Renal pelvis (tissue), 12 donors: ENCODE measurements at places on chromosomes 12 and 14. TPM values are rescaled to one million over a fixed set of nuclear protein-coding genes. Genes with fewer than 3 reads are reported as not detected.

KLRK1 gene
- polyA plus RNA-seq: 0.53 TPM

SRRM4 gene
- polyA plus RNA-seq: 0.04 TPM

SCNN1A gene
- 105 TPM for polyA plus RNA-seq

TAS2R50 gene
- 0.18 TPM for polyA plus RNA-seq

SLC25A21 gene
- 3.3 TPM for polyA plus RNA-seq

GZMH gene
- polyA plus RNA-seq: not detected

IKBIP gene
- 24.2 TPM for polyA plus RNA-seq

AMN gene
- 50.0 TPM for polyA plus RNA-seq

TBC1D30 gene
- 5.7 TPM for polyA plus RNA-seq

TMEM132C gene
- polyA plus RNA-seq: 2.4 TPM

RASSF9 gene
- polyA plus RNA-seq: 11.8 TPM

DPY19L2 gene
- 83.7 TPM for polyA plus RNA-seq

HOTAIR gene
- polyA plus RNA-seq: 1.5 TPM

- no peak for DNase-seq
Measured at GRCh38 chr14:36931791-36932190, 240.6 kb downstream of the SLC25A21 start.

DNA sequence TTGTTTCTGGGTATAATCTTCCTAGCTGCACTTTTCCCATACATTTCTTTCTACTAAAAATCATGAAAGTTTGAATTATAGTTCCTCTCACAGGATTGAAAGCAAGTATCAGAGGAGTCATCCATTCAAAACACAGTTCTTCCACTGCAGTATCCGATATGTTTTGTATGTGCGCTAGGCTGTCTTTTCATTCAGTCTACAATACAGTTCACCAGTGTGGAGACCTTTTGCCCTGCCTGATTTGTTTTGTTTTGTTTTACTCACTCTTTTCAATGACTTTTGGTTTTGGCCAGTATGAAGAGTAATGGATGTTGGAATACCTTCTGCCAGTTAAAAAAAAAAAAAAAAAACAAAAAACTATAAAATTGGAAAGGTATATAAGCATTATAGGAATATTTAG, 91.4 kb downstream of the FGD4 start:
- DNase-seq: no peak

GRCh38 chr14:105193916-105194782, 13.0 kb upstream of the NUDT14 start:
- no peak for DNase-seq

DNA sequence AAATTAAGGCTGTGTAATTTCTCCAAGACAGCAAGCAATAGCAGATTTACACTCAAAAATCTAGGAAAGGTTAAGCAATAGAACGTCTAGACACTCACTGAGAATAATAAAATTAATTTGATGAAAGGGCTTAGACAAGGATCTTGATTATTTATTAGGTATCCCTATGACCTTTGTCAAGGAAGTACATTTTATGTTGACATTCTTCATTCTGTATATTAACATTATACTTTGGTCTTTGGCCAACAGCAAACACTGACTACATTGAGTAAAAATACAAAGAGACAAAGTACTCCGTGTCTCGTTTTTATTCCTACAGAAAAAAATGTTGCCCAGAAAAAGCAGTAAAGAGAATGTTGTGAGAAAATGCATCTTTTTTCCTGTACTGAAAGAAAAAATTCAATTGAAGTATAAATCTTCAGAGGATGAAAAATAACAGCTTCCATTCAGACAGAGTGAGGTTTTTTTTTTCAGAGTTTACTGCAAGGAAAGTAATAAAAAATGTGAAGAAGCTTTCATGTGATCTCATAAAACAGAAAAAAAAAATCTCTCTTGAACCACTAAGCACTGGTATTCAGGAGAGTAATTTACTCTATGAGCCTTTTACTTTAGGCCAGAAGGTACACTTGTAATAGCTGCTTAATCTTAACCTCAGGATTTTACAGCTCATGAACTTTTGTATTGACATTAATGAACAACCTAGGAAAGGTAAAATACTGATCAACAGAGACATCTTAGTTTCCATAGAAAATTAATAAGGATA, 605.0 kb downstream of the FSCB start:
- DNase-seq: peak; percentile 22

- no peak for DNase-seq
Measured at GRCh38 chr12:12714276-12715021, 2.7 kb upstream of the CDKN1B start.

GRCh38 chr12:111488271-111488670, 82.5 kb downstream of the SH2B3 start:
- no peak for DNase-seq

DNA sequence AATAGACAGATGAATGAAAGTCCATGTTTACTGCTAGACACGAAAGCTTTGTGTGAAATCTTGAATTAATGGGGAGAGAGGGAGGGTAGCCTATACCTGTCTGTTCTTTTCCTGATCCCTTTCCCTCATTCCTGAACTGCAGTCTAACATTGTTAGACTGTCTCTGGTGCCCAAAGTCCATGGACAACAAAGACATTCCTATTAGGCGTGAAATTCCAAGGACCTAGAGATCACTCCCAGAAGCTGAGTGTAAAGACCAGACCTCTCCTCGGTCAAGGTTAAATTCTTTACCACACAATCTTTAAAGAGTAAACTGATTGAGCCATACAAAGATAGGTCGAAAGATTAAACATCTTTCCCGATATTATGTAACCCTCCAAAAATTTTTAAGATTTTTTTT, 270.7 kb upstream of the GARIN2 start:
- no peak for DNase-seq

- DNase-seq: no peak
Measured at GRCh38 chr12:31845613-31846322, 113.4 kb upstream of the RESF1 start.

DNA sequence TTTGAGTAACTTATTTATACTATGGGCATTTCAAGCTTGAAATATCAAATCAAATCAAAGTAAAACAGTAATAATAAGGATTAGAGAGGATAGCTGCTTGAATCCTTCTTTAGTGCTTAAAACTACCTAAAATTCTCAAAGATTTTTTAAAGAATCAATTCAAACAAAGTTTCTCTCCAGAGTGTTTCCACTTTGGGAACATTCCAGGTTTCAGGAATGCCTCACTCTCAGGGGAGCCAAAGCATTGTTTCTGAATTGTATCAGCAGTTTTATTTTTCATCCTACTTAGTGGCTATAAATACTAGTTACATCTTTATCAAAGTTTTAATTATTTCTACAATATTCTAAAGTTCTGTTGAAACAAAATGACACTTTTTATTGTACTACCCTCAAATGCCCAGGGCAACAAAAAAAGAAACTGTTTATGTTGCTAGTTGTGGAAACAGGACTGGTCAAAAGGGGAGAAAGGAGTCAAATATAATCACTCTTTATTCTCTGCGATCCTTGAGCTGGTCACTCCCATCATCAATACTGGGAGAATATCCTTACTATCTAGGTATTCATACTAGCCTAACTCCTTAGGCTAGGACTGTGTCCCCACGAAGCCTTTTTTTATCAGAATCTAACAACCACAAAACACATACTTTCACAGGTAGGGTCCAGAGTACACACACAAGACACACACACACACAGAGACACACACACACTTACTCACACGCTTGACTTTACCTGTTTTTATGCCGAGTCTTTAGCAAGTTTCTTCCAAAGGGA, 598 bp downstream of the RASSF9 start:
- peak; percentile 20 for DNase-seq

- no peak for DNase-seq
Measured at GRCh38 chr14:103684871-103685270, 30.4 kb downstream of the XRCC3 start.

- DNase-seq: no peak
Measured at GRCh38 chr12:108782971-108783370, 51.7 kb upstream of the CORO1C start.

DNA sequence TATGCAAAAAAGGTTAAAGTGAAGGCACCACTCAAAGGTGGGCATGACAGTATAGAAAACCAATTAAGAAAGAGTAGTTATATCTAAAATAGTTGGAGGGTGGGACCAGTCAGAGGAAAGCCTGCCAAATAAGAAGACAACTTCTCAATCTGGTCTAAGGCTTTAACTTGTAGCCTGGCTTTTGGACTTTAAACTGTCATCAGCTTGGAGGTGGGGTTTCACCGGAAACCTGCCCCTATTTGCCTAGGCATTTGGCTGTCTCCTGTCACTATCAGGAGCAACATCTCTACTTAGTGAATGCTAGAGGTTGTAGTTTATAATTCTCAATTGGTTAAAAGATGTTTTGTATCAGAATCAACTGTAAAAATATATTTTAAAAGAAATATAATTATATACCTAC, 107.3 kb downstream of the SLCO1B3 start:
- DNase-seq: no peak
